ENCODE measurements at places on chromosomes 16 and 17.
A peak's percentile ranks its signal among the peaks of the same experiment; 100 is the strongest.

- no peak for DNase-seq
These were observed 18.9 kb upstream of the MFSD6L start for GRCh38 chr17:8818047-8818446.

GRCh38 chr17:40813804-40814203, 8.6 kb downstream of the KRT10 start:
- no peak for DNase-seq

DNA sequence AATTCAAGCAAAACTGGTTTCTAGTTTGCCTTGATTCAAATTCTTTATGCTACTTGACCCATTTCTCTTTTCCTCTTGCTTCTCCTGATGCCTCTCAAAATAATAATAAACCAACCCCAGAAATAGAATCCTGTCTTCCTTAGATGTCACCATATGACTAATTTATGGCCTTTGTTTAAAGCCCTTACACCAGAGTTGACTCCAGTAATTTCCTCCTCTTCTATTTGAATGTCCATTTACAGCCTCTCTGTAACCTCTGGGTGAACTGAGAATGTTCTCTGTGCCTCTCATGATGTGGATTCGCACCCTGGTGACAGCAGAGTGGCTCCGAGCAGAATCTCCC, 31.5 kb downstream of the ZFHX3 start:
- no peak for DNase-seq

- DNase-seq, result no peak
These were observed 24.1 kb upstream of the CDYL2 start for GRCh38 chr16:80828495-80828894.

DNA sequence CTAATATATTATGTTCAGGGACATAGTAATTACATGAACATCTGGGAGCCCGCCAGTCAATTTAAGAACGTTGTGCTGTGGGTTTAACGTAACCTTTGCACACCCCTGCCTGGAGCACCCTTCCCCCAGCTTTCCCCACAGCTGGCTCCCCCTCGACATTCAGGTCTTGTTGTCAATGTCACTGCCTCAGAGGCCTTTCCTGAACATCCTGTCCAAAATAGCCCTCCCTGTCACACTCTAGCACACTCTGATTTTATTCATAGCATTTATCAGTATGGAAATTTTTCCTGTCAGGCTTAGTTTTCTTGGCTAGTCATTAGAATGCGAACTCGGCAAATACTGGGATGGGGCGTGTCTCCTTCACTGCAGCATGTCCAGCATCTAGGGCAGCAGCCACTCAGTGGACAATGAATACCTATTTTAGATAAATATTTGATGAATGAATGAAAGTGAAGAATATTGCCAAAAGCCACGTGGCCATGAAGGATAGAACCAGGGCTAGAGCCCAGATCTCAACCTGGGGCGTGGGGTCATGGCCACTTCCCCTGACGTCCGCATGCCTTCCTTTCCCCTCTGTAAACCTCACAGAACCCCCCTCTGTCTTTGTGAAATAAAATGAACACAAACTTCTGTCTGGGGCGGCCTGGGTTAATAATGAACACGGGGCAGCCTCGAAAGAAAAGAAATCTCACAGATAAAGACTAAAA, 10.5 kb downstream of the PIK3R6 start:
- no peak for DNase-seq

- DNase-seq, result no peak
These were observed 44.0 kb upstream of the TAC4 start for GRCh38 chr17:49891694-49892389.

DNA sequence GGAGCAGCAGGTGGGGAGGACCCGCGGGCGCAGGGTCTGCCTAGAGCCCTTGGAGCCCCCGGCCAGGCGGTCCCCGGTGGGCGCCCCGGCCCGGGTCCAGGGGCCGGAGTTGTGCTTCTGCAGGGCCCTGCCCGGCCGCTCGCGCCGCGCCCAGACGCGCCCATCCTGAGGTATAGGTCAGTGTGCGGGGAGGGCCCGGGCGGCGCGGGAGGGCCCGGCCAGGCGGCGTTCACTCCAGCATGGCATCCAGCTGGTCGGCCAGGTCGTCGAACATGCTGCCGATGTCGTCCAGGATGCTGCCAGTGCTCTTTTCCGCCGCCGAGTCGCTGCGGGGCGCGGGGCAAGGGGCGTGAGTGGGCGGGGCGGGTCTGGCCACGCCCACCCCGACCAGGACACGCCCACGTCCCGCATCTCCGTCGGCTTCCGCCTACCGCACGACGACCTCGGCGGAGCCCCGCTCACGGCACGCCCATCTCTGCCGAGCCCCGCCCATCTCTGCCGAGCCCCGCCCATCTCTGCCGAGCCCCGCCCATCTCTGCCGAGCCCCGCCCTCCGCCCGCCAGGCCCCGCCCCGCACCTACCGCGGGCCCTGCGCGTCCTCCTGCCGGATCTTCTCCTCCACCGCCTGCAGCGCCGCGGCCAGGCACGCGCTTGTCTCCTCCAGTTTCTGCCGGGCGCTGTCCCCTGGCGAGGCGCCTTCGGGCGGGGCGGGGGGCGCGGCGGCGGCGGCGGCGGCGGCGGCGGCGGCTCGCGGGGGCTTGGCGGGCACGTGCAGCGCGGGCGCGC, 17.9 kb downstream of the CASKIN1 start:
- no peak for DNase-seq

DNA sequence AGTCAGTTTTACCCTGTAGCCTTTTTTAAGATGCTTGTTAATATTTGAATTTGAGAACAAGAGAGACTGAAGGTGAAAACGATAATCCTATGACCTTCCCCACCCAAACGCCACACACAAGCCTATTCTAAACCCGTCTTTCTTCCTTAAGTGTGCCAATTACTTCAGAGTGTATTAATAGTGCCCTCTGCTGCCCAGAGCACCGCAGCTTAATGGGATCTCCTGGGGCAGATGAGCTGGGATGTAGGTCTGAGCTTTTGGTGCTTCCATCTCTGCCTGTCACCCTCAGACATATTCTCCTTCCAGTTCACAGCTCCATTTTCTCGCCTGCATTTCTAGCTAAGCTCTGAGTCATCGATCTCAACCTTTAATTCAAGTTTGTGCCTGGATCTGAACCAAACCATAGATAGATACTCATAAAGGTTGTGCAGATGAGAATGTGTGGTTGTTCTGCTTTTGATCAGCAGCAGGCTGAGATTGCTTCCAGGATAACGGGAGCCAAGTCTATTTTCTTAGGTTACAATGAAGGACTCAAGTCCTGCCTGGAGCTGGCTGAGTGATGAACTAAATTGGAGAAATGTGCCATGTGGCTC, 46.4 kb upstream of the CDH13 start:
- peak; percentile 22 for DNase-seq

DNA sequence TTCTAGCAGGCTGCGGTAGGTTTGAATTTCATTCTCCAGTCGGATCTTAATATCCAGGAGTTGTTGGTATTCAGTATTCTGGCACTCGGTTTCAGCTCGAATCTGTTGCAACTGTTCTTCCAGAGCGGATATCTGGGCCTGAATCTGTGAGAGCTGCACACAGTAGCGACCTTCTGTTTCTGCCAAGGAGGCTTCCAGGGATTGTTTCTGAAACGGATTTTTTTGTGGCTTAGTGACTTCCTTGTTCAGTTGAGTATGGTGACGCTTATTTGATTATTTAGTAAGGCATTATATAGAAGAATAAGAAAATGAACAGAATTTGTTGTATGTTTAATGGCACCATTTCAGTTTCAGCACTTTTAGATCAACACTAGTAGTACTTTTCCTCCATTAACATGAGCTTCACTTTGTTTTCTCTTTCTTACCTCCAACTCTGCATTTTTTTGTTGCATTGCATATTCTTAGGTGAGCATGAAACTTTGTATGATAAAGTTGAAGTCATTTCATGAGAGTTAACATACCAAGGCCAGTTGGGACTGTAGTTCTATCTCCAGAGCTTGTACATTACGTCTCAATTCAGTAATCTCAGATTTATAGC, 2.8 kb downstream of the KRT10 start:
- DNase-seq, result no peak

DNA sequence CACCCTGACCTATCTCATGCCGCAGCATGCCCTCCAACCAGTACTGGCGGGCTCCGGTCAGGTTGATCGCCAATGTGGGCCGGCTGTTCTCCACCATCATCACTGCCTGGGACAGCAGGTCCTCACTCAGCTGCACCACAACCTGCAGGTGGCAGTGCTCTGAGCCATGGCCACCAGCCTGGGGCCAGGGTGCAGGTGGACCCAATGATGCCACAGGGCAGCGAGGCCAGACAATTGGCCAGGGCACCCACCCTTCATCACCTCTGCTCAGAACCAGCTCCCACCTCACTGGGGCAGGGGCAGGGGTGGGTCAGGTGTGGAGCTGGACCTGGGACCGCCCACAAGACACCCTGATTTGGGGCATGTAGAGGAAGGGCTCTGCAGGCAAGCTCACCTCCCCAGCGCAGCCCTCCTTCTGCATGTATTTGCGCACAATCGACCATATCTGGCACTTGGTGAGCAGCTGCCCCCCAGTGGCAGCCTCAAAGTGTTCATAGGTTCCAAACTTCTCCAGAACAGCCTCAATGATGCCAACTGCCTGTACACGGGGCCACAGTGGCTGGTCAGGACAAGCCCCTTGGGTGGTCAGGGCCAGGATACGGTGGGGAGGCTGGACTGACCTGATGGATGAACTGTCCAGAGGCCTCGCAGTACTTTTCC, 4.2 kb downstream of the MATCAP1 start:
- DNase-seq, result no peak

- DNase-seq, result no peak
These were observed 2.9 kb downstream of the ARMC5 start for GRCh38 chr16:31461921-31462804.

GRCh38 chr17:58006560-58006923, 504 bp downstream of the SRSF1 start:
- DNase-seq, result peak; percentile 66
